Activated CD4-positive, CD25-positive, alpha-beta regulatory T cell (primary cell): ENCODE measurements at places on chromosomes 1 and 21.

- no peak for DNase-seq
Observed at GRCh38 chr1:197637406-197637805, 137.9 kb downstream of the DENND1B start.

DNA sequence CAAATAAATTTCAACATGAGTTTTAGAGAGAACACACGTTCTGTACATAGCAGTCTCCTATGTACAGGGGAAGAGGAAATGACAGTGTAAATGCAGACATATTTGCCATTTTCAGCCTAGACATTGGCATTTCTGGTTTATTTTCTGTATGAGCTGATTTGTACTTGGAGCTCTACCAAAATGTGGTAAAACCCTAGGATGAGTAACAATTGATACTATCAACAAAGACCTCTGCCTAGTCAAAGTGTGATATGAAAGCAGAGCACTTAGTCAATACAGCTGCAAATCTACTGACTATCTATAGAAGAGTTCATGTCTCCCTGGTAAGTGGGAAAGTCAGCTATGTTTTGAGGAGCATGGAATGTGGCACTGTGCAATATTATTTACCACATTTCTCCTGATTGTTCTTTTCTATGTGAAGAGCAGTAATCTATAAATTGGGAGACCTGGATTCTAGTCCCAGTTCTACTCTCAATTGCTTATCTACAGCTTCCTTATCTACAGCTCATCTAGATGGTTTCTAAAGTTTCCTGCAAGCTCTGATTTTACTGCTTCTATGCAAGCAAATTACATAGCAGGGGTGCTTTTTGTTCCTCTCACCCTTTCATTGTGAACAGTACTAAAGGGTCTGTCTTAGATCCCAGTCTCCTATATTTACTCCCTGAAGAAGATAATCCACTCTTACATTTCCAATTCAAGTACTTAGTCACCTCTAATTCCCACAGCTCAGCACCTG lies 334.2 kb downstream of the NTNG1 start:
- no peak for DNase-seq

DNA sequence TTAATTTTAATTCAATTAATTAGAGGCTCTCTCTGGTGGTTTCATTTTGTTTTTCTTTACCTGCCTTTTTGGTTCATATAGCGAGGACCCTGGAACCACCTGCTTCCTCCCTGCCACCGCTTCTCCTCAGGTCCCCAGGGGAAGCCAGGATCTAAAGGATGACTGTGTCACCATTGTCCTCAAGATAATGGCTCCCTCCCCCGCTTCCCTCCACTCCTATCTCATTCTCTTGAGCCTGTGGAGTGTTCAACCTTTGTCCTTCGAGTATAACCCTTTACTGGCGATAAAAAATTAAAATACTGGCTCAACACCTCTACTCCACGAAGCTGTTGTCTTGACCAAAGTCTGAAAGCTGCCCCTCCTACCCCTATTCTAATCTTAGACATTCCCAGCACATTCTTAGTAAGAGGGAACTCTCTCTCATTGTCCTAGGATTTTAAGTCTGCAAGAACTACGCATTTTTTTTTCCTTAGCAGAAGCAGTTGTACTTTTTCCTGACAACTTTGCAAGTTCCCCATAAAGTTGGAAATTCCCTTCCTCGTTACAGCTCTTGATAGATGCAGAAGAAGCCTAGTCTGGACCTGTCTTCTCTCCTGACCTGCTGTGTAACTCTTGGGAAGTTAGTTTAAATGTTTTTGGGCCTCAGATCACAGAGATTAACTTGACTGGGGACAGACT lies 12.6 kb upstream of the MAPKAPK2 start:
- DNase-seq: no peak

- no peak for DNase-seq
Observed at GRCh38 chr1:12012560-12013316, 6.6 kb upstream of the MIIP start.

- DNase-seq: no peak
Observed at GRCh38 chr1:111214074-111214801, 13.3 kb upstream of the CHI3L2 start.

GRCh38 chr1:7278827-7279765 lies 492.0 kb upstream of the VAMP3 start:
- DNase-seq: no peak

DNA sequence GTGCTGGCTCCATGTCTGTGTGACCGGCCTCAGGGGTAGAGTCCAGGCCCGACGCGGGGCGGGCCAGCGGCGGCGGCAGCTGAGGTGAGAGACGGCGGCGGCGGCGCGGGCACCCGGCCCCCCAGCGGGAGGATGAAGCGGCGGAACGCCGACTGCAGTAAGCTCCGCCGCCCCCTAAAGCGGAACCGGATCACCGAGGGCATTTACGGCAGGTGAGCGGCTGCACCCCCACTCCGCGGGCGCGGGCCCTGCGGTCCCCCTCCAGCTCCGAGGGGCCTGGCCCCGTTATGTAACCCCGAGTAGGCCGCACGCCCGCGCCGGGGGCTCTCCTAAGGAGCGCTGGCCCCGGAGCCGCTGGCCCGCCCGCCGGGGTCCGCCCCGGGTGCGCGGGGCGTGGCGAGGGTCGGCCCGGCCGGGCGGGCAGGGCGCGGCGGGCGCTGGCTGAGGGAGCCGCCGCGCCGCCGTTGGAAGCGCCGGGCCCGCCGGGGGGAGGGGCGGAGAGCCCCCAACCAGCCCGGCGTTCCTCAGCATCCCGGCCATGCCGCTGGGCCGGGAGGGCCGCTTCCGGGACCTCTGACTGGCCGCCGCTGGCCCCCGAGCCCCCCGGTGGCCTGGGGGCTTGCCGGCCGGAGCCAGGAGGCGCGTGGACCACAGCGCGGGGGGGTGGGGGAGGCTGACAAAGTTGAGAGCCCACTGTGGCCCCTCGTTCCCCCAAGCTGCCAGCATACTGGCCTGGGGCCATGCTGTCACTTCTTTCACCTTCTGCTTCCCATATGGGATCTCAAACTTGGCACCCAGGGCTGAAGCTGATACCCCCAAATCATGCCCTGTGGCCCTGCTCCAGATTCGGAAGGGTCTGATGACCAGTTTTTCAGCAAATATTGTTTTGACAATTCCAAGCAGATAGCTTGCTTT lies 527 bp downstream of the MACO1 start:
- peak; percentile 56 for DNase-seq

DNA sequence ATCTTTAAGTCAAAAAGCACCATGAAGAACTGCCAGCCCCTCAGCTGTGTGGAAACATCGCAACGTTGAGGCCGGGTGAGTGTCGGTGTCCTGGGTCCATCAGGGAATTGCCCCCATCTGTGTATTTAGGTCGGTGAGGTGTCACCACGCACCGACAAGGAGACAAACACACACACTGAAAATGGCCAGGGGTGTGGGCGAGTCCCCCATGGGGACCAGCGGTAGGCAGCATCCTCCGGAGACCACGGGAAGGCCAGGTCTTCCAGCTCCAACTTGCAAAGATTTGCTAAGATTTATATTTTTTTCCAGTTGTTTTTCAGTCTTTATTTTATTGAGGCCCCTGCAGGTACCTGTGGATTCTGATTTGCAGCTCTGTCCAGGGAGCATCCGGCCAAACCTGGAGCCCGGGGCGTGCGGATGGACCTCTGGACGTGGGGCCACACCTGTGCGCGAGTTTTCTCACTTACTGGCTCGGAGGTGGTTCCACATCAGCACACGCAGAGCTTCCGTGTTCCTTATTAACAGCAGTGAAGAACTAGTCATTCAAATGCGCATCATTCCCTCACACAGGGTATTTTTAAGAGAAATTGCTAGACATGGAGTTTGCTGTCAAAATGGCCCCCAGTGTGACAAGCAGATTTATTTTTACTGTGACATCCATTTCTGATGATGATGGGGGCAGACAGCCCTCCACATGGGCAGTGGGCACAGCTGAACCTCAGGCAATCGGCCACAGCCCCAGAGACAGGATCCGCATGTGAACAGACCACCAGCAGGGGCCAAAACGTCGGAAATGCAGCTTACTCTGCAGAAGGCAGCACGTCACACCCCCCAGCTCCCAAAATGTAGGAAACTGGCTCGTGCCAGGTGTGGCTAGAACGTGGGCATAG lies 17.2 kb upstream of the SLC19A1 start:
- no peak for DNase-seq

DNA sequence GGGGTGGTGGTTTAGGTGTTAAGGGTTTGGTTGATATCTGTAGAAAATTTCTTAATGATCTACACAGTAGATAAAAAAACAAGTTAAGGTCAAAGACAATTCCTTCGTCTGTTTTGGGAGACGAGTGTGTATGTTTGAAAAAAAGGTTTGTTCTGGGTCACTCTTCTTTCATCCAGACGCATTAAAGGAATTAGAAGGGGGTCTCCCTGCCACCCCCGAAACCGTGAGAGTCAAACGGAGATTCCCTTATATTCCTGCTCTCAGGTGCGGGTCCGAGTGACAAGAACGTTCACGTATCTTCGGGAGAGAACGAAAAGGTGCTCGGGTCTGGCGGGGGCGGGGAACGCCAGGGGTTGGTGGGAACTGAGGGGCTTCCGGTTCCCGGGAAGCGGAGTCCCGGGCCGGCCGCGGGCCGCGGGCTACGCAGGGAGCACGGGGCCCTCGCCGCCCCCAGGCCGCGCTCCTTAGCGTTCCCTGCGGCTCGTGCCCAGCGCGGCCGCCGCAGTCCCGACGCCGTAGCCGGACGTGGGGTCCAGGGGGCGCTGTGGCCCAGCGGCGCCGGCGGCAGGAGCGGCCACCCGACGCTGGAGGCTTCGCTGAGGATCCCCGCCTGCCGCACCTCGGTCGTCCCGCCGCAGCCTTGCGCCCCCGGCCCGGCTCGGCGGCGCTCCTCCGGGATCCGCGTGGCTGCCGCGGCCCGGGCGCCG lies at the start of gene ZFYVE9:
TSS of gene ZFYVE9 (plus strand) at position 577 of the 707 bp plus-strand sequence. CDS start 91,118 bp downstream, outside the sequence.
- DNase-seq: peak; percentile 55

- DNase-seq: no peak
Observed at GRCh38 chr1:103448560-103448959, 76.9 kb upstream of the RNPC3 start.

- no peak for DNase-seq
Observed at GRCh38 chr1:198529414-198529813, 11.1 kb downstream of the ATP6V1G3 start.

DNA sequence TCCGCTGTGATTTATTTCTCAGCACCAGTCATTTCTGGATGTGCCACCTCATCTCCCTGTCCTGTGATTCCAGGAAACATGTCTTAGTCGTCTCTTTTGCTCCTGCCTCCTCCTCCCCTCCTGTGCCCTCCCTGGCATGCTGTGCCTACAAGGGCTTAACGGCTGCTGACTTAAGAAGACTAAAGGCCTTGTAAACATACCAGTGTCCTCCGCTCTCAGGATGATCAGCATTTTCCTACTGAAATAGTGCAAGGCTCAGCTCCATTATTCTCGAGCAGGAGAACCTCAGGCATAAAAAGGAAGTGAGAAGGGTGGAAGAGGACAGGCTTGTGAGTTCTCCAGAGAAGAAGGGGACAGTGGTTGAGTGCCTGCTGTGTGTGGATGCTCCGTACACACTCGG lies 61.6 kb upstream of the RUNX3 start:
- DNase-seq: no peak

GRCh38 chr1:206538901-206539640 lies 31.7 kb downstream of the RASSF5 start:
- no peak for DNase-seq

DNA sequence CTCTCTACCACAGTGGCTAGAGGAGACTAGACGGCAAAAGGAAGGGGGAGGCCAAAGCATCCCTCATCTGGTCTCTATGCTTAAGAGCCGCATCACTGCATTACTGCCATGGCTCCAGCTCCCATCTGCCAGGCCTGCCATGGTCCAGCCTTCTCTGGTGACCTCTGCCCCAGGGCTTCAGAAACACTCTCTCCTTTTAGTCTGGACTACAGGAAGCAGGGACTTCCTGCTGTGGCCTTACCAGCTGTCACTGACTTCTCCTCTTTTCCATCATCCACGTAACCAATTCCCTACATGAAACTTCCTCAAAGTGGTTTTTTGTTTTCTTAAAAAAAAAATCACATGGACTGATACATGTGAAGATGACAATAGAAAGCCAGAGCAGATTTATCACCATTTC lies 323.1 kb upstream of the NFIA start:
- DNase-seq: no peak

GRCh38 chr1:38138498-38139233 lies 92.1 kb upstream of the POU3F1 start:
- no peak for DNase-seq

GRCh38 chr1:90778486-90778885 lies 61.4 kb upstream of the BARHL2 start:
- no peak for DNase-seq

DNA sequence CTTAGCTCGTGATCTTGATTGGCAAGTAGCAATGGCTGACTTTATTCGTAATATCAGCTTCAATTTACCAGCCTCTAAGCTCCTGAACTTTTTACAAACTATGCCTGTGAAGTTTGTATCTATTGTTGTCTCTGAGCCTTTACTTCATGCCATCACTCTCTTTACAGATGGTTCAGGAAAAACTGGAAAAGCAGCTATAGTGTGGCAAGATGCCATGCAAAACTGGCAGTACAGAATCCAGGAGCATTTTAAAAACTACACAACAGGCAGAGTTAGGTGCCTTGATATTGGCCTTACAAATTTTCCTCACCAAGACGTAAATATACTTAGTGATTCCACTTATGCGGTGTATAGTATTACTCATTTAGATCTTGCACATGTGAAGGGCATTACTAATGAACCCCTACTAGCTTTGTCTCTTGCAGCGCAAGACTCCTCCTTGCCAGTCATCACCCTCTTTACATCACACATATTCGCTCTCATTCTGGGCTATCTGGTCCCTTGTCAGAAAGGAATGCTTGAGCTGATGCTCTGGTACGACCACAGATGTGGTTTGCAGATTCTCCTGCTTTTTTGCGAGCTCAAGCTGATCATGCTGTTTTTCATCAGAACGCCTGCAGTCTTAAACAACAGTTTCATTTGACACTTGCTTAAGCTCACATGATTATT lies 36.3 kb downstream of the CLCA1 start:
- DNase-seq: no peak

DNA sequence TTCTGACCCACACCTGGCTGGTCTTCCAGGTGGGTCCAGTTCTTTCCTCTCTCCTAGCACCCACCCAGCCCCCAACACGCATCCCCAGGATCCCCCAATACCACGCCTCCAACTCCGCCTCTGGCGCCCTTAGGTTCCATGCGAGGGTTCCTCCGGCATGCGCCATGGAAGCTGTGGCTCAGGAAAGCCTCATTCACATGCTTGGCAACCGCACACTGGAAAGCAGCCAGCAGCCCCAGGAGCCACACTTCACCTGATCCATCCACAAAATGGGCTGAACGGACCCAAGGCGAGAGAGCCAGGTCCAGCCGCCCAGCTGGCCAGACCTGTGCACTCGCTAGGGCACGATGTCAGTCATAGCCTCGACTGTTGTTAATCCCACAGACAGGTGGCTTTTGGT lies 161.2 kb downstream of the PSMG1 start:
- no peak for DNase-seq

- no peak for DNase-seq
Observed at GRCh38 chr1:229562686-229563085, 4.2 kb upstream of the ABCB10 start.
